ENCODE measurements at places on chromosomes 1 and 21. TPM values are rescaled to one million over a fixed set of nuclear protein-coding genes. Genes with fewer than 3 reads are reported as not detected.

The IPO9 gene
- total RNA-seq, result 10.7 TPM

DNA sequence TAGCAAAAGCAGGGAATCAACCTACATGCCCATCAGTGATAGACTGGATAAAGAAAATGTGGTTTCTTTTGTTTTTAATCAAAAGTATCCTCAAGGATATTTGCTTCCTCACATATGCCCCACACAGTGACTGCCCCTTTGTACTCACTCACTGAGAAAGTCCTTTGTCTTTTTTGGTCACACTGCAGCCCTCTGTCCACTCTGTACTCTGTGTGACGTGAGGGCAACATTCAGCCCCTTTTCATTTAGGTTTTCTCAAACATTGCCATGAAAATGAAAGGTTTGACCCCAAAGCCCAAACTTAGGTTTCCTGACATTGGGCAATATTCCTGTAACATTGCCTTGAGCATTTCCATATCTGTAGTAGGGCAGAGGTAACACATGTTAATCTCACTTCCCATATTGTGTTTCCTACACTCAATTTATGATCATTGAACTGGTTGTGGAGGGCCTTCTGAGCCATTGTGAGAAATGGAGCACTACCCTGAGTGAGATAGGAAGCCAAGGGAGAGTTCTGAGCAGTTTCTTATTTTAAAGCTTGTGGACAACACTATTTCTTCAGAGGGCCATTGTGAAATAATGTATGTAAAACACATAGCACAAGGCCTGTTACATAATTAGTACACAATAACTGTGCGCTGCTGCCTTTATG, 501.9 kb upstream of the C1orf87 start:
- no peak for DNase-seq

- no peak for DNase-seq
Observed at GRCh38 chr1:152871731-152872126, 6.4 kb upstream of the SMCP start.

DNA sequence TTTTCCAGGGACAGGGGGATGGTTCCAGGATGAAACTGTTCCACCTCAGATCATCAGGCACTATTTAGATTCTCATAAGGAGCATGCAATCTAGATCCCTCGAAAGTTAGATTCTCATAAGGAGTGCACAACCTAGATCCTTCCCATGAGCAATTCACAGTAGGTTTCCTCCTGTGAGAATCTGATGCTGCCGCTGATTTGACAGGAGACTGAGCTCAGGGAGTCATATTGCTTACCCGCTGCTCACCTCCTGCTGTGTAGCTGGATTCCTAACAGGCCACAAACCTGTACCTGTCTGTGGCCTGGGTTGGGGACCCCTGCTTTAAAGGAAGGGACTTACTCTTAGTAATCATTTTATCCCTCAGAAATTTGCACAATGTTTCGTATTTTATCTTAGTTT, 9.3 kb downstream of the CTH start:
- DNase-seq, result no peak

DNA sequence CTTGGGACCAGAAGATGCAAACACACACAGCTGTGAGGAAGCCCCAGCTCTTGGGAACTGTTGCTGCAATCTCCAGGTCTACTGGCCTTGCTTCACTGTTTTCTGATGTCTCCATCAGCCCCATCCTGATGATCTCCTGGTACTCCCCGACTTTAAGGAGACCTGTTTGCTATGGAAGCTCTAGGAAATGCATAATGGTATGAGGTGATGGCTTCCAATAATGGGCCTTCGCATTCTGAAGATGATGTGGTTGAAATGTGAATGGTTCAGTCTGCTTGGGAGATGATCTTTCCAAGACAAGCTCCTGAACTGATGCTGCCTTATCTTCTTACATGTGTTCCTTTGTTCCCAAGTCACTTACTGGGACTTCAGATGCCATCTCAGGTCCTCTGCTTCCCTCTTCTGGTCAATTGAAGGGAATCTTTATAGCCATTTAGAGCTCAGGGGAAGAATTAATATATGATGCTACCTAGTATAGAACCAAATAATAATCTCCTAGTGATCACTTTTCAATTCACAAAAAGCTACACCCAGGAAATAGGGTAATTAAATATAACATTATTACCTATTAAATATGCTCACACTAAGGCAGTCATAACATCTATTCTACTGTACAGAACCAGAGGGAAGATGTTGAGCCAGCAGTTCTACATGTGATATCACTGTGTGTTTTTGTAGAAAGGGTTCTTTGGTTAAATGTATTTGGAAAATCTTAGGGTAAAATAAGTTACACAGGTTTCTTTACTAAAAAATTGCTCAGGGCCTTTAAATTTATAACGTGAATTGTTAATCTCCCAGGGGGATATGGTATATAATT, 73.9 kb upstream of the VTCN1 start:
- no peak for DNase-seq
